Myometrial cell (primary cell): ENCODE measurements at places on chromosomes 11 and 22. TPM values are rescaled to one million over a fixed set of nuclear protein-coding genes. Genes with fewer than 3 reads are reported as not detected.

AIFM3 gene
- 0.35 TPM in 1 of 2 replicates, not detected in the other for total RNA-seq

CCDC89 gene
- total RNA-seq = 2.3 and 4.8 TPM in 2 replicates

TSGA10IP gene
- not detected in 2 replicates for total RNA-seq

AIP gene
- total RNA-seq = 63.6 and 75.2 TPM in 2 replicates

PTPRCAP gene
- total RNA-seq = 0.89 TPM in 1 of 2 replicates, not detected in the other

LINC01488 gene
- not detected in 2 replicates for total RNA-seq

CCDC116 gene
- not detected in 2 replicates for total RNA-seq

SLC22A6 gene
- total RNA-seq = not detected in 2 replicates

TSKU gene
- total RNA-seq = 21.1 and 24.8 TPM in 2 replicates

ADAMTS8 gene
- not detected in 2 replicates for total RNA-seq

AAMDC gene
- total RNA-seq = 15.3 and 37.4 TPM in 2 replicates

SMARCB1 gene
- total RNA-seq = 121 and 151 TPM in 2 replicates

NRXN2 gene
- total RNA-seq = not detected in 2 replicates

OR51B4 gene
- not detected in 2 replicates for total RNA-seq

FIBIN gene
- 66.0 and 74.6 TPM in 2 replicates for total RNA-seq

TUB gene
- 4.6 TPM in 2 replicates for total RNA-seq
